ENCODE measurements at places on chromosomes 2 and 18. TPM values are rescaled to one million over a fixed set of nuclear protein-coding genes. Genes with fewer than 3 reads are reported as not detected.

The NT5C1B gene
- not detected for total RNA-seq

The MSGN1 gene
- not detected for total RNA-seq

The GPAT2 gene
- not detected for total RNA-seq

The MTX2 gene
- 41.9 TPM for total RNA-seq

All from A549 treated with Hydrocortisone at 1 μM for 4 hours (cell line).